ENCODE measurements at places on chromosomes 5 and 9.

DNA sequence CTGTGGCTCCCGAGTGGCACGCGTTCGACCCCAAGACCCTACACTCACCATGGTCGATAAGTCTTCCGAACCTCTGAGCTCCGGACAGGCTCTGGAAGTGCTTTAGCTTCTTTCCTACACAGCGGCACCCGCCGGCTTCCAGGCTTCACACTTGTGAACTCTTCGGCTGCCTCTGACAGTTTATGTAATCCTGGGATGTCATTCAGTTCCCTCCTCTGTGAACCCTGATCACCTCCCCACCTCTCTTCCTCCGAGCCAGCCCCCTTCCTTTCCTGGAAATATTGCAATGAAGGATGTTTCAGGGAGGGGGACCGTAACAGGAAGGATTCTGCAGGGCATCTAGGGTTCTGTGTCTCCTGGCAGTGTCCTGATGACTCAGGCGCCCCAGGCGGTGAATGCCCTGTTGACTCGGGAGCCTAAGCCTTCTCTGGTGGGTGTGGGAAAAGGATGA, at the start of gene CD14:
Gene CD14, minus strand, starts transcription at position 155 of the 451 bp plus-strand sequence. Its CDS starts 104 bp downstream, at position 51.
- DNase-seq, result peak; percentile 74

GRCh38 chr5:170960567-170960966, 98.7 kb downstream of the RANBP17 start:
- no peak for DNase-seq

DNA sequence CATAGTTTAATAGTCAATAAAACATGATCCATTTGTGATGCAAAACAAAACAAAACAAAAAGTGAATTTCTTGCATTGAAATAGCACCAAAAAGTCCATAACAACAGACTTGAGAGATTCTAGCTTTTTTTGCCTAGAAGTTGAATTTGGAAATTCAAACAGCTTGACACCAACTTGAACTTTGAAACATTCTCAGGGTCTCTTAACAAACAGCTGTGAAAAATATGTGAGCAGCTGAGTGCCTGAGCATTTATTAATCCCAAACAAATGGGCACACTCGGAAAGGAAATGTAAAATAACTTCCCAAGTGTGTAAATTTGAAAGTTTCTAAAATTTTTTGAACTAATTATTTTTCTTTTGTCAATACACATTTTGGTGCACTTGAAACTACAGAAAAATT, 56.0 kb upstream of the HMHB1 start:
- DNase-seq, result no peak

DNA sequence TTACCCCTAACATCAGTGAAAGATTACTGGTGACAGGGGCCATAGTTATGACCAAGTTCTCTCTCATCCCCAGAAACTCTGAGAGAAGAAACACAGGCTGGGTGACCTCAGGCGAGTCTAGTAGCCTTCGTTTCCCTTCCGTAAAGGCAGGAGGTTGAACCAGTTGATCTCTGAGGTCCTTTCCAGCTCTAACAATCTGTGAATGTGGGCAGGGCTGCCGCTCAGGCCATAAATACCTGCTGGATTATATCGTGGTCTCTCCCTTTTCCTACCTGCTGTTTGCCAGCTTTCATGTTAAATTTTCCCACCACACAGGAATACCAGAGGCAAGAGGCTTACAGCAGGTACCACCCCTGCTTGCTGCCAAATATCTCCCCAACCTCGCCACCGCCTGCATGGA, 357.5 kb downstream of the SH3GL2 start:
- no peak for DNase-seq

DNA sequence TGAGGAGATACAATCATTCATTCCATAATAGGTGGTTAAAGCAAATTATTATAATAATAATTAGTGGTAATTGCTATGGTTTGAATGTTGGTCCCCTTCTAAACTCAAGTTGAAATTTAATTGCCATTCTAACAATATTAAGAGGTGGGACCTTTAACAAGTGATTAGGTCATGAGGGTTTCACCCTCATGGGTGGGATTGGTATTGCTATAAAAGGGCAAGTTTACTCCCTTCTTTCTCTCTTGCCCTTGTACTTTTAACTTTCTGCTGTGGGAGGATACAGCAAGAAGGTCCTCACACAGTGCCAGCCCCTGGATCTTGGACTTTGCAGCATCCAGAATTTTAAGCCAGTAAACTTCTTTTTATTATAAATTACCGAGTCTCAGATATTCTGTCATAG, 101.9 kb upstream of the PARP8 start:
- no peak for DNase-seq

DNA sequence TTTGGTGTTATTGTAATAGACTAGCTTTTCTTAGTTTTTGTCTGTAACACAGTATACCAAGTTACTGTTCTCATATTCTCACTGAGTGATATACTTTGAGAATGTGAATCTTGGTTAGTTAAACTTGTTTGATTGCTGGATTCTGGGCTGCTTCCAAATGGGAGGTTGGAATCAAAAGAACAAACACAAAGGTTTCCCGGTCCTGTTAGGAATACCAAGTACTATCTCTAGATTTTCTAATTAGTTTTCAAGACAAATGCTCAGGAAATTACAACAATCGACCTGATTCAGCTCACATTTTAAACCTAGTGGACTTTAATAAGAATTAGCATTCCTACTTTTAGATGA, 244.3 kb downstream of the CSNK1G3 start:
- peak; percentile 22 for DNase-seq

GRCh38 chr9:136671646-136672430, 9.1 kb downstream of the EGFL7 start:
- DNase-seq, result no peak

DNA sequence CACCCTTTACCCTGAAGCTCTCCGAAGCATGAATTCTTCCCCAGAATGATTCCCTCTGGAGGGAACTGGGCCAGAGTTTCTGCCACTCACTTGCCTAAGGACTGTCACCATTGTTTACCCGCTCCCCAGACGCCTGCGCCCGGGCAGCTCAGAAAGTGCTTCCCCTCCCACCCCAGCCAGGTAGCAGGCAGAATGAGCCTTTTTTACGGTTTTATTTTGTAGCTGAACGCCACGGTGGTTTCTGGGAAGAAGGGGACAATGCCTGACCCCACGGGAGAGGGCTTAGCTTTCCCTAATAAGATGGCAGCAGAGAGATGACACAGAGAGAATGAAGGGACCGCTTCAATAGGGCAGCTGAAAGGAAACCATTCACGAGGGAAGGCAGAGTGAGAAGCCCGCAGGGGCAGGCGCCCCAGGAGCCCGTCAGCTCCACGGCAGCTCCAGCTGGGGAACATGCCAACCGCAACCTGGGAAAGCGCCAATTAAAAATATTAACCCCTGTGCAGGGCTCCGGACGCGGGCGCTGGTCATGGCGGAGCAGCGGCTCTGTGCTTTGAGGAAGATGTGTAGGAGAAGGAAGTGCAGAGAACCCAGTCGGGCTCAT, 20.4 kb upstream of the NTNG2 start:
- DNase-seq, result peak; percentile 58

GRCh38 chr9:133740911-133741310, 2.8 kb upstream of the SARDH start:
- DNase-seq, result peak; percentile 71

GRCh38 chr5:123000731-123001130, 35.8 kb downstream of the PPIC start:
- DNase-seq, result no peak

DNA sequence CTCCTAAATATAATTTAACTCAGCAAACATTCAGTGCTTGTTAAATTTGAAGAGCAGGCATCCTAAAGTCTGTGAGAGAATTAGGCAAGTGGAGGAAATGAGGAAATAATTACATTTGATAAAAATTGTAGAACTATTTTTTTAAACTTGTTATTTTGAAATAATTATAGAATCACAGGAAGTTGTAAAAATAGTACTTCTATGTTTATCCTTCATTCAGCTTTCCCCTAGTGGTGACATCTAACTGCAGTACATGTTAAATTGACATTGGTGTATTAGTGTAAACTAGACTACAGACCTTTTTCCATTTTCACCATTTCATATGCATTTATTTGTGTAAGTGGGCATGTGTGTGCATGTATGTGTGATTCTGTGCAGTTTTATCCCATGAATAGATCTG, 51.6 kb downstream of the F2RL2 start:
- no peak for DNase-seq

GRCh38 chr9:123825342-123826060, 104.4 kb downstream of the DENND1A start:
- no peak for DNase-seq

DNA sequence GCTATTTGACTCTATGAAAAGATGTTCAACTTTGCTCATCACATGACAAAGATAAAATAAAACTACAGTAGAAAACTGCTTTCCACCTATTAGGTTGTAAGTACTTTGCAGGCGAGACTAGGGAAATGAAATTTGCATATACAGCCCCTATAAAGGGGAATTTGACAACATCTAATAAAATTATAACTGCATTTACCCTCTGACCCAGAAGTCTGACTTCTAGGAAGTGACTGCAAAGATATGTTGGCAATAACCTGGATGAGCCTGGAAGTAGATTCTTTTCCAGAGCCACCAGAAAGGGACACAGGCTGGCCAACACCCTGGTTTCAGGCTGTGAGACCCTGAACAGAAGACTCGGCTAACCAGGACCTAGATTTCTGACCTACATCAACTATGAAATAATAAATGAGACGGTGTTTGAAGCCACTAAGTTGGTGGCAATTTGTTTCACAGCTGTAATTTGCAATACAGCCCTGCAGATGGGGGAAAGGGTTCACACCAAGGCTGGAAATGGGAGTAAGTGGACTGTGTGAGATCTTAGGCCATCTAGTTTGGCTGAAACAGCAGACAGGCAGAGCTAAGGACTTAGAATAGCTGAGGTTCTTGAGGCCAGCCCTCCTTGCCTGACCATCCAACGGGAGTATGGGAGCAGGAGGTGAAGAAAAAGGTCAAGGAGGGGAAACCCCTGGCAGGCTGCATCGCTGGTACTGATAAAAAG, 106.6 kb downstream of the SIL1 start:
- DNase-seq, result peak; percentile 33

DNA sequence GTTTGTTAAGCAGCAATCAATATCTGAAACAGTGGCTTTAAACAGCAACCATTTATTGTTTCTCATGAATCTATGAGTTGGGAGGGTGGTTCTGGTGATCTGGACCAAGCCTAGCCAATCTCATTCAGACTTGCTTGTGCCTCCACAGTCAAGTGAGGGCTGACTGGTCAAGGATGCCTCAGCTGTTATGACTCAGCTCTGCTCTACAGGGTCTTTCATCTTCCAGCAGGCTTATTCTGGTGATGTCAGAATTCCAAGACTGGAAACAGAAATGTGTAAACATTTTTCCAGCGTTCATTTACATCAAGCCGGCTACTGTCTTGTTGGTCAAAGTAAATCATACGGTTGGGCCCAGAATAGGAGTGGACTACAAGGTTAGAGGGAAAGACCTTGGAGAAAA, 2.5 kb upstream of the PIP5K1B start:
- no peak for DNase-seq

GRCh38 chr5:138611678-138612218, 36.5 kb upstream of the HSPA9 start:
- DNase-seq, result no peak

- DNase-seq, result no peak
Measured at GRCh38 chr5:68087866-68088265, 127.7 kb upstream of the PIK3R1 start.

DNA sequence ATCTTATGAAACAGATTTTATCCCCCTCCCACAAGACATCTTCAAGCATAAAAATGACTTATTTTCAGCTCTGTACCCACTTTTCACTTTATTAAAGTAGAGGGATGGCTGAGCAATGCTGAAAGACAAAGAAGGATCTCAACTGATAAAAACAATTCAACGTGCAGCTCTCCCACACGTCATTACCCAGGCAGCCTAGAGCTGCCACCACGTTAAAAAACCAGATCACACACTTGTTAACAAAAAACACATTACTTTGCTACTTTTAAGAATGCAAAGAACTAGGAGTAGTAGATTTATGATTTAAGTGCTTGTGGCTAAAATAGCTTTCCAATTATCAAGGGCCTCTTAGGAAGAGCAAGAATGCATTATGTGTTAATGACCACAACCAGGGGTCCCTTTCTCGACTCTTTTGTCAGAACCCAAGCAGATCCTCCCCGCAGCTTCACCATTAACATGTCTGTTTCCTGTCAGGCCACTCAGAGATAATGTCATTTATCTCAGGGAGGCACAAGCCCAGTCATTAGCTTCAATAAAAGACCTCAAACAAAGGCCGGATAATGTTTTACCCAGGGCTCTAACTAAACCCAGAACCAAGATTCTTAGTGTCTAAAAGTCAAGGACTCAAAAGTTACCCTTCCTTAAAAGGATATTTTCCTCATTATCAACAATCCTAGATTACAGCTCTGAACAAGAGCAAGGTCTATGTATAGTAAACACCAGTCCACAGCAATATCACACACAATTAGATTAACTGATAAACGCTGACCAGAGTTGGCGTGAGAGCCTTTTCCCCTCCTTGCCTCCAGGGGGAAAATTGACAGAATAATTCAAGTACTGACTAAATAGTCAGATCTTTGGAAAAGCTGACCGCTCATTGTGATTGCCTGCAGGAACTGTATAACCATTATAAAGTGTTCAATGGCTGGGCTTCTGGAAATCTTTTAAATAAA, 7.5 kb downstream of the ZNF608 start:
- peak; percentile 70 for DNase-seq

GRCh38 chr5:138946241-138946623, 71.1 kb upstream of the LRRTM2 start:
- peak; percentile 83 for DNase-seq

DNA sequence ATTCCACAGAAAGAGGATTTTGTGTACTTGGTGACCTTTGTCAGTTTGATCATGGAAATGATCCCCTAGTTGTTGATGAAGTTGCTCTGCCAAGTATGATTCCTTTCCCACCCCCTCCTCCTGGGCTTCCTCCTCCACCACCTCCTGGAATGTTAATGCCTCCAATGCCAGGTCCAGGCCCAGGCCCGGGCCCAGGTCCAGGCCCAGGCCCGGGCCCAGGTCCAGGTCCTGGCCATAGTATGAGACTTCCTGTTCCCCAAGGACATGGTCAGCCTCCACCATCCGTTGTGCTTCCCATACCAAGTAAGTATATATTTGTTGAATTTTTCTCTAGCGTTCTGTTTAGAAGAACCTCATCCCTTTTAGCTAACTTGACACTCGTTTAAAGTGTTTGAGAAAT, 30.0 kb downstream of the RBM27 start:
- DNase-seq, result peak; percentile 32

- no peak for DNase-seq
Measured at GRCh38 chr5:98193921-98194760, 579.3 kb upstream of the RGMB start.

GRCh38 chr9:114861273-114861672, 55.4 kb upstream of the TNFSF15 start:
- DNase-seq, result no peak

DNA sequence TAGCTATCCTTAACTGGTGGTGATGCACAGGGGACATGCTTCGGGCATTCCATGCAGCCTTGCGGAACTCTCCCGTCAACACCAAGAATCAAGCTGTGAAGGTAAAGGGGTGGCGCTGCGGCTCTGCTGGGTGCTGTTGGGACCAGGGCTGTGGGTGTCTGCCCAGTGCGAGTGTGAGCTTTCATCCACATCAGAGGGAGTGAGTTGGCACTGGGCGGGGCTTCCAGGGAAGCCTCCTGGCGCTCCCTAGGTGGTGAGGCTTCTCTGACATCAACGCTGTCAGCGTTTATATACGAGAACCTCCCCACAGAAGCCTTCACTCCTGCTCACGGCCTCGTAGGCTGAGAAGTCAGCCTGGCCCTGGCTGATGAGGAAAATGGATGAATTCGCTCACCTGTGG, 11.7 kb downstream of the ARPC5L start:
- peak; percentile 69 for DNase-seq

GRCh38 chr9:29422438-29422837, 1849.2 kb upstream of the C9orf72 start:
- no peak for DNase-seq

GRCh38 chr9:96661711-96662110, 6.6 kb upstream of the PRXL2C start:
- DNase-seq, result no peak

Data from G401 (cell line).